ENCODE measurements at places on chromosomes 1 and 21.

DNA sequence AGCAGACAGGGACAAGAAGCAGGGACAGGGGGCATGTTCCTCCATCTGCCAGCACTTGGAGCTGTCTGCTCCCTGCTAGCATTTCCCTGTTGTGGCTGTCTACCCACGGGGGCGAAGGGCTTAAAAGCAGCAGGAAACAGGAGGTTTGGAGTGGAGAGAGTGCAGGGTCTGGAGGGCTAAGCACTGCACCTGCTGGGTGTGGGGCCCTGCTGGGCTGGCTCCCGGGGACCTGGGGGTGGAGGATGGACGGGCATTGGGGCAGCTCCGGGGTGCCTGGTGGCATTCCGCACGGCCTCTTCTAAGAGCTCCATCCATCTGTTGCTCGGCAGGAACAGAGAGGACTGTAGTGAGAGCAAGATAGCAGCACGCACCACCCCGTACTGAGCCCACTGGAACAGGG lies 21.2 kb downstream of the LRRC71 start:
- no peak for DNase-seq

DNA sequence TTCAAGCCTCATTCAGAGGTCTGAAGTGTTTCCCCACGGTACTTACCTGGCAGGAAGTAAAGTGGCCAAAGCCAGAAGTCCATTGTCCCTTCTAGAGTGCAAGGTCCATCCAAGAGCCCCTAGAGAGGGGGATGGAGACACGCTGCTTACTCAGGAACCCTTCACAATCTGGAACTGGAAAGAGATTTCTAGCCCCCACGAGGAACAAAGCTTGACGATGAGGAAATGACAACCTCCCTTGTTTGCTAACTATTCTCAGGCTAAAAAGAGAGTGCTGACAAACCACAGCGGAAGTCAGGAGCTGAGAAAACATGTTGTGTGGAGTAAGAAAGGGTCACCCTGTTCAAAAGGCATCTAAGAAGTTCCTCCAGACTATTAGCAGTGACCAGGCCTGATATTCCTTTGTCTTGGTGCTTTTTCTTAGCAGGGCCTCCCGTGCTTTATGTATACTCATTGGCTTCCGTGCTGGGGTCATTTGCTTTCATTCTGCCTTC lies at the start of gene FCMR:
Gene FCMR (minus strand): TSS at position 170 of the 494 bp plus-strand sequence. CDS start 87 bp downstream, at position 83.
- DNase-seq, result no peak

DNA sequence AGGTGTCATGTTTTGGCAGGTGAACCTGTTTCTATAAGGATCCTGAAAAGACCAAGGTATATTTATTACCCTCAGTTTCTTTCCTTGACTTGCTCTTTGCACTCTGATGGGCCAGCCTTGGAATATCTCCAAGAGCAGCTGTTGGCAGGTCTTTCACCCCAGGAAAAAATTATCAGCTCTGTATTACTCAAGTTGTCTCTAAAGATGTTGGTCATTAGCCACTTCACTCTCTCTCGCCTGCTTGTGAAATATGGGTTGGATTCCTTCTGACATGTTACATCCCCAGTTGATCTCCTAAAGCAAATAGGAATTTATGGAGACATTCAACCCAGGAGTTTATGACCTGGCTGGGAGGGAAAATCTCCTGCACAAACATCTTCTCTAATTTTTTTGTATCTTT lies 85.9 kb downstream of the KCNJ15 start:
- DNase-seq, result no peak

- DNase-seq, result no peak
These were observed 51.4 kb upstream of the KANK4 start for GRCh38 chr1:62370594-62370993.

DNA sequence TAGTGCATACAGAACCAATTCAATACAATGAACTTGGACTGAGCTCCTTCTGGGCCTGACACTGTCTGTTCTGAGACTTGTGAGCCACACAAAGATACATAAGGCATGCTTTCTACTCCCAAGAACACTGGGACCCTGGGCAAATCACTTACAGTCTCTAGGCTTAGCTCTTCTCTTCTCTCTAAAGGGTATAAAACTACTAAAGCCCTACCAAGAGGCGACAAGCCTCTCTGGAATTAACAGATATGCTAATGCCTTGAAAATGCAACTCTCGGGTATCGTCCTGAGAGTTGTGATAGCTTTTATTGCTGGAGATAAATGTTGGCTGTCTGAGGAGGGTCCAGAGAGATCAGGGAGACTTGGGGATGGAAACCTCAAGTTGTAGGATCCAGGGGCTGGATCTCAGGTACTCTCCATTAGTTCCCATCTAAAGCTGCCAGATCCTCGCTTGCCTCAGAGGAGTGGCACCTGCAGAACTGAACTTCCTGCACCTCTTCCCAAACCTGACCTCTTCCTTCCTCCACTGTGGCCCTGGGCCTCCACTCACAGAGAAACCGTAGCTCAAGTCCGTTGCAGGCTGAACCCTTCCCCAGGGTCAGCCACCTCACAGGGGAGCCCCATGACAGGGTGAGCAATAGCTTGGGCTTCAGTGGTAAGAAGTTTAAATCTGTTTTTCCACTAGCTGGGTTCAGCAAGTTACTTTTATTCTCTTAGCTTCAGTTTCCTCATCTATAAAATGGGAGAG lies 11.5 kb upstream of the CFAP45 start:
- DNase-seq, result peak; percentile 7

DNA sequence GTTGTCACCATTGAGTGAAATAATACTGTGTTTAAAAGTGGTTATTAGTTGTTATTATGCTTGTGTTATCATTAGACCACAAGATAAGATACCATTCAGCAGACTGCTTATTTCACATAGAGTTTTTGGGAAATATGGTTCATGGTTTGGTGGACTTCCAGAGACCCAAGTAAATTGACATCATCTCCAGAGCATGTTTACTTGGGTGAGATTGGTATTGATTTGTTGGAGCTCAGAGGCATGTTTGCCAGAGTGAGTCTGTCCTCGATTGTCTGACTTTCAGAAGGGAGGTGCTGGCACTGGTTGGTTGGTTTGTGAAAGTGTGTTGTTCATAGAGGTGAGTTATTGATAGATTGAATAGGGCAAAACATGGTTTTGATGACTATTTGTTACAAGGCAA lies 291.4 kb downstream of the TGFB2 start:
- DNase-seq, result no peak

GRCh38 chr1:248786156-248786555 lies 30.6 kb upstream of the LYPD8 start:
- no peak for DNase-seq

DNA sequence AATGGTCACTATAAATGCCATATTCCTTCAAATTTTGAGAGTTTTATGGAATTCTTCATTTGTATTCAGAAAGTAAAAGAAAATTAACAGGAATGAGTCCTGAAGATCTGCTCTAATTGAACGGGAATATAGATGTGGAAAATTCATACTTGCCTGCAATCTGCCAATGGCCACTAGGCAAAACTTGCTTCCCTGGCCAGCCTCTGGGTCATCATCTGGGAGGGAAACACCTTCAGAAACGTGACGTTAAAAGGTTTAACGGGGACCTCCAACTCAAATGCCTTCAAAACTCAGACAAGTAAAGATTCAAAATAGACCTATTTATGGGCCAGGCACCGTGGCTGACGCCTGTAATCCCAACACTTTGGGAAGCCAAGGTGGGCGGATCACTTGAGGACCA lies 21.7 kb upstream of the CTSK start:
- no peak for DNase-seq

GRCh38 chr1:2970311-2971071 lies 50.8 kb upstream of the ACTRT2 start:
- no peak for DNase-seq

- no peak for DNase-seq
These were observed 13.5 kb downstream of the FUCA1 start for GRCh38 chr1:23854568-23854967.

- peak; percentile 24 for DNase-seq
These were observed 343.3 kb upstream of the VAMP3 start for GRCh38 chr1:7427605-7428300.

DNA sequence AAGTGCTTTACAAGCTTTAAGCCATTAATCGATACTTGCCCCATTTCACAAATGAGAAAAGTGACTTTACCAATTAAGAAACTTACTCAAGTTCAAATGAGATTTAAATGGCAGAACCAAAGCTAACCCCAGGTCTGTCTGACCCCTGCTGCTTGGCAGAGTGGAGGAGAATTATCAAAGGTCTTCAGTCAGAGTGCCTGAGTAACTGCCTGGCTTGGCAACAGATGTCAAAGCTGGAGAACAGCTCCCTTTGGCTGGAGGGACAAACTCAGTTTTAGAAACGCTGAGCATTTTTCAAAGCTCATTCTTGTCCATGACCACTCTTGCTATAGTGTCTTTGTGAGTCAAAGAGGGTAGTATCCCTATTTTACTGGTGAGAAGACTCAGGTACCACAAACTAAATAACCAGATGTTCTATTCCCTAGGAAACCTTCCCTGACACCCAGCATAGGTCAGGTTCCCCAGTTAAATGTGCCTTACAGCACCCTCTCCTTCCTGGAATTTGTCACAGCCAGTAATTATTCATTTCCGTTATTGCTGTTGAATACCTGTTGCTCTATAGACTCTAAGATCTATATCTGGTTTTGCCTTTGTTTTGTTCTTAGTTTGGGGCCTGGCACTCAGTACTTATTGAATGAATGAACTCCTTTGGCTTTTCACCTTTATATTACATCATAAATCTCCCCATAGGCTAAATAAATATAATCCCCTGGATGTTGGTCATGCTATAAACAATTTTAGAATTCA lies 5.0 kb upstream of the BCAR3 start:
- DNase-seq, result no peak

GRCh38 chr1:106178791-106179190 lies 877.7 kb upstream of the PRMT6 start:
- no peak for DNase-seq
